ENCODE measurements at places on chromosomes 6 and 20. TPM values are rescaled to one million over a fixed set of nuclear protein-coding genes. Genes with fewer than 3 reads are reported as not detected.

SLC17A9 gene
- total RNA-seq, result 33.6 TPM

UBD gene
- total RNA-seq, result not detected

SEMG1 gene
- total RNA-seq, result not detected

GLP1R gene
- total RNA-seq, result not detected

ENTPD6 gene
- 60.6 TPM for total RNA-seq

PHACTR3 gene
- not detected for total RNA-seq

Data from mesangial cell (primary cell).